ENCODE measurements at places on chromosomes 5 and 9. TPM values are rescaled to one million over a fixed set of nuclear protein-coding genes. Genes with fewer than 3 reads are reported as not detected.
A peak's percentile ranks its signal among the peaks of the same experiment; 100 is the strongest.

The PRDM9 gene
- not detected for total RNA-seq

DNA sequence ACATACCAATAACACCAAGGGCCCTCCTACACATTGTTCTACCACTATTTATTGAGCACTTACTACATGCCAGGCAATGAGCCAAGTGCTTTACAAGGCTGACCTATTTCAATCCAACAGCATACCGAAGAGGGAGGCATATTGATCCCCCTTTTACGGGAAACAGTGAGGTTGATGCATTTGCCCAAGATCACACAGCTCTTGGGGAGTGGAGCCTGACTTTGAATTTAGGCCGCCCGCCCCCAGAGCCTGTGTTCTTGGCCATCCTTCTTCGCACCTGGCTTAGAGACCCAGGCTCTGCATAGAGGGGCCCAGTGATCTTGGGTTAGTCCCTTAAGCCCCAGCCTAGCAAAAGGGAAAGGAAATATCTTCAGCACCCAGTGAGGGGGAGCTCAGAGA, 158.1 kb upstream of the IER5L start:
- DNase-seq = peak; percentile 52

- no peak for DNase-seq
Measured at GRCh38 chr5:138960145-138960692, 85.1 kb upstream of the LRRTM2 start.

DNA sequence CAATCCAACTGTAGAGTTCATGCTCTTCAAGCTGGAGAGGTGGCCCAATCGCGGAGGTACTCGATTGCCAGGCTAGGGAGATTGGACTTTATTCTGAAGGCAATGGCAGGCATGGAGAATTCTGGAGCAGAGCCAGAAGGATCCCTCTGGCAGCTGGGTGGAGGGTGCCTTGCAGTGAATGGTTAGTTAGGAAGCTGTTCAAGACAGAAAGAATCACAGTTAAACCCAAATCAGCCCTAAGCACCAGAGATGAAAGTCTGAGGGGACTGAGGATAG, 182.4 kb downstream of the RGS3 start:
- DNase-seq = no peak

- DNase-seq = no peak
Measured at GRCh38 chr5:108432024-108432423, 50.1 kb upstream of the FBXL17 start.

The GMCL2 gene
- not detected for total RNA-seq

GRCh38 chr5:142743592-142744441, 26.4 kb upstream of the ARHGAP26 start:
- no peak for DNase-seq

DNA sequence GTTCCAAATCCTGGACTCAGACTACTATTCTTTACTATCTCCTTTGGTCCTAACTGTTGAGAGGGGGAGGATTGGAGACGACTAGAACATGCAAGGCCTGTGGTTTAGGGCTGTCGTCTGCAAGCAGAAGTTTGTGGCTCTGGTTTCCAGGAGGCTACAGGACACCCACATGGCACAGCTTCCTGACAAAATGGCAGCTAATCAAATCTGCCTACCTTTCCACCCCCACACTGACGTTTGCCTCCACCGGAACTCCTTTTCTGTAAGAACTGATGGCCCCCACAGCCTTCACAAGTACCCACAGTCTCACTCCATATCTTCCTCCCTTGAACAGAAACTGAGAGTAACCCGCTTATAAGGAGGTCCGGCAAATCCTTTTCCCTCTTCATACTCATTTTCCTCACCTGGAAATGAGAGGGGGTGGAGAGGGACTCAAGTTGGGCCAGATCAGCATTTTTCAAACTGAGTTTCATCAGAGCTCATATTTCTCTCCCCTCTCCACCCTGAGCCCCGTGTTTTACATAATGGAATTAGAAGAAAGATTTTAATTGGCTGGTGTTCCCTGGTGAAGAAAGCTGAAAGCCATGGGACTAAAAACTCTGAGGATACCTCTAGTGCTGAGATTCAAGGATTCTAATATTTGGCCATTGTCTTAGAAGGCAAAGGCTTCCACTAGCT, 5.2 kb downstream of the SLC31A2 start:
- no peak for DNase-seq

GRCh38 chr5:172564883-172565282, 76.2 kb upstream of the NEURL1B start:
- DNase-seq = no peak

DNA sequence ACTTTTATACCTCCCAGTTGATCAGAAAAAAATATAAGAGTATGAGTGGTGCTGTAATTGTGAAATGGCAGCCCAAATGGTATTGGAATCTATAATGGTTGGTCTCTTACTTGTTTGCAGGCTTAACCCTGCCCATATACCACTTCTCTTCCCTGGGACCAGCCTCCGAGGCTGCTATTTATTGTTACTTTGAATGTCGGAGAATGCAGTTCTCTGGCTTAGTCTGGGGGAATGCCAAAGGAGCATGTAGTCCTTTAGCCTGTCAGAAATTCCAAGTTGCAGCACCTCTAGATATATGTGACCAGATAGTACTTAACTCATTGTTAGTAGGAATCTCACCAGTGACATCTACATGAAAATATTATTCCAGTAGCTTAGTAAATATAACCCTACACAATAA, 47.5 kb downstream of the SLC44A1 start:
- no peak for DNase-seq

GRCh38 chr5:22918511-22918910, 65.4 kb upstream of the CDH12 start:
- no peak for DNase-seq

DNA sequence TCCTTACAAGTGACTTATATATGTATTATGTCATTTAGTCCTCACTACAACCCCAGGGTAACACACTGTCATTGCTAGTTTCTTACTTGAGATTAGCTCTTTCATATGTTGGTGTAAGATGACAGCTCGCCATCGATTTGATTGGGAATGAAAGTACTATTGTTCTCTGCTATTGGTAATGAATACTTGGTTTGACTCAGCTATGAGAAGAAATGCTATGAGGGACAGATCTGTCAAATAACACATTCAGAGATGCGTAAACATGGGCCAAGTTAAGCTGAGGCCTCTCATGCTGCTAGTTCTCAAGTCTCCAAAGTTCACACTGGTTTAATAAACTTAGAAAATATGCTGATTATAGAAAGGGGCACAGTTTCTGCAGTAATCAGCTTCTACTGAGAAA, 142.7 kb downstream of the SGCD start:
- DNase-seq = no peak

All from MCF 10A (cell line).